ENCODE measurements at places on chromosomes 2 and 18. TPM values are rescaled to one million over a fixed set of nuclear protein-coding genes. Genes with fewer than 3 reads are reported as not detected.

Gene PKDCC
- total RNA-seq: not detected

Gene PARD6G
- total RNA-seq: 0.10 TPM

Gene MFSD2B
- total RNA-seq: 0.24 TPM

Gene TSPYL6
- not detected for total RNA-seq

Gene DNAJC5G
- total RNA-seq: not detected

Gene CD207
- total RNA-seq: not detected

Gene SERPINB3
- total RNA-seq: not detected

Gene CYRIA
- 1.0 TPM for total RNA-seq

Gene CXCR1
- total RNA-seq: not detected

Gene AMER3
- not detected for total RNA-seq

Gene REEP1
- total RNA-seq: 0.19 TPM

Gene AOX1
- 0.79 TPM for total RNA-seq

Gene IGFBP5
- not detected for total RNA-seq

Gene CARF
- 5.4 TPM for total RNA-seq

Gene SLC16A14
- 1.1 TPM for total RNA-seq

Gene TUBB8B
- total RNA-seq: not detected

Gene CRYGD
- not detected for total RNA-seq

Gene PDIA6
- 106 TPM for total RNA-seq

Gene ANKRD29
- total RNA-seq: not detected

Gene GNAL
- 0.05 TPM for total RNA-seq

Gene CCDC68
- total RNA-seq: not detected

Gene KCNG2
- not detected for total RNA-seq

Gene MRPL30
- total RNA-seq: 40.2 TPM

Gene AP1S3
- total RNA-seq: 10.7 TPM

Gene TNFAIP6
- total RNA-seq: not detected
